Bronchial epithelial cell (primary cell): ENCODE measurements at places on chromosomes 1 and 21. TPM values are rescaled to one million over a fixed set of nuclear protein-coding genes. Genes with fewer than 3 reads are reported as not detected.

Gene NGF
- 1.1 and 6.1 TPM in 2 replicates for total RNA-seq

DNA sequence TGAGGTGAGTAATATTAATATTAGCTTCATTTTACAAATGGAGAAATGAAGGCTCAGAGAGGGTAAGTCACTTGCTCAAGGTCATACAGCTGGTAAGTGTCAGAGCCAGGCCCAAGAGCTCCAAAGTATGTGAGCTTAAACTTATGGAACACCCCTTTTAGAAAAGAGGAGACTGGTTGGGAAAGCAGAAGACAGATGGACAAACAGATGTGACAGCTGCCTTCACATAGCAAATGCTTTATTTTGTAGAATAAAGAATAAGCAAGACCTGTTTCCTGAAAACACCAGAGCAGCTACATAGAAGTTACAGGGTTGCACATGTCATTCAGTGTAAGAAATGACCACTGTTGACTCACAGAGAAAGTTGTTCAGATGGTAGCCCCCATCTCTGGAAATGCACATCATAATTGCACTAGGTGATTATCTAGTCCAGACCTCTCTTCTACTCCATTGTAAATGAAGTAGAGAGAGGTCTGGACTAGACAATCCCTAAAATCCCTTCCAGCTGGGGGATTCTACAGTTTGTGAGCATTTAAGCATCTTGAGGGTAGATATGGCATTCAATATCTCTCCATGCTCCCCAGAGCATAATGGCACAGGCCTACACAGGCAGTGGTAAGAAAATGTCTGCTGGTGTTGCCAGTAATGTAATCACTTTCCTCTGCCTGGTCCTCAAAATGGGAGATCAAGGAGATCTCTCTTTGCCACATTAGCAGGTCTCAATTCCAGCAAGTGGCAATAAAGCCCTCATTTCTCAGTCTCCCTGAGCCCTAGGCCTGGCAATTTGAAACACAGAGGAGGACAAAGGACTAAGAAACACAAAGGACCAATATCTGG, 188.2 kb upstream of the FGGY start:
- no peak for DNase-seq

DNA sequence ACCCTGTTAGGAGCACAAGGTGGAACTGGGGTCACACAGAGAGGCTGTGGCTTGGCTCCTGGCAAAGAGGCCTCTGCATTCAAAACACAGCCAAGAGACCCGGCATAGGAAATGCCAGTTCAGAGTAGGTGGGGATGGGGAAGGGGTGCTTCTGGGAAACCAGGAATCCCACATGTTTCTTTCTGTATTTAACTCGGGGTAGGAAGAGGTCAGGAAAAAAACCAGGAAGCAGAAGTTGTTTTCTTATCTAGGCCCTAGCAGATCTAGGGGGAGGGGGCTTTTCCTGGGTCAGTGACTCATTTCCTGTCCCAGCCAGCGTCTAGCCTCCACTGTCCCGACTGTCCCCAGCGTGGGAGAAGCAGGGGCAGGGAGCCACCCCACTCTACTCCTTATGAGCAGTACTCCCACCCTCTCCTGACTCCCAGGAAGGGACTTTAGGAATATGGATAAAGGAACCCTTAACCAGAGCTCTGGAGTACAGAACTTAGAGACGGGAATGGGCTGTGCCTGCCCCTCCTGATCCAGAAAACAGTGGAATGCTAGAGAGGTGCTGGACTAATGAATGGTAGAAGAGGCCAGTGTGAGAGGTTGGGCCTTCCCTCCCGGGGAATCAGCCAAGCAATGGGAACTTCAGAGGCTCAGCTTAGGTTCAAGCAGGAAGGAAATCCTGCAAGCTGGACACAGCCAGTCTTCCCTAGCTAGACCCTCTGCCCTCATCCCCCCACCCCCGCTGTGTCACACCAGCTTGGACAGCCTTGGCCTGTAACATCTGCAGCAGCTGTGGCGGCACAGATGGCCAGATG, 5.7 kb downstream of the FHL3 start:
- DNase-seq: peak; percentile 38

Gene KCNJ15
- 0.38 and 2.1 TPM in 2 replicates for total RNA-seq

GRCh38 chr21:17794518-17795145, 24.5 kb downstream of the C21orf91 start:
- no peak for DNase-seq

DNA sequence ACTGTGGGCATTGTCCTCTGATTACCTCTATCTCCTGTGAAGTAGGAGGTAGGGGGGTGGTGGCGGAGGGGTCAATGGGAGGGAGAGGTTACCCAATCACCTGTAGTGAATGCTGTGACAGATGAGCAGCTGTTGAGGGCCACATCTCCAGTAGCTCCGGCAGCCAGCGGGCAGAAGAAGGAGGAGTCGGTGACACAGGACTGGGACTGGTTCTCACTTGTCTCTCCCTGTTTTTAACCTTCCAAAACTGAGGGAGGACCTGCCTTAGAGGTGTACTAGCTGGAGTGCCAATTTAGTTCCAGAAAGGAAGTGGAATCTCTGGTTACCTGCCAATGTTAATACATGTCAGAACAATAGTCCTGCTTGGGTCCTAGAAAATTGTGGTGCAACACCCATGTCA, 56.2 kb upstream of the ENAH start:
- DNase-seq: peak; percentile 89

GRCh38 chr1:92291372-92291999, 7.3 kb downstream of the GLMN start:
- DNase-seq: peak; percentile 68

Gene EVA1C
- 8.8 and 9.0 TPM in 2 replicates for total RNA-seq

Gene YRDC
- 25.6 and 47.9 TPM in 2 replicates for total RNA-seq

Gene IGSF9
- total RNA-seq: 6.3 and 16.8 TPM in 2 replicates

Gene MROH9
- total RNA-seq: not detected in 2 replicates
